ENCODE measurements at places on chromosomes 16 and 17.

- DNase-seq = no peak
Measured at GRCh38 chr17:78322858-78323455, 36.9 kb downstream of the SOCS3 start.

DNA sequence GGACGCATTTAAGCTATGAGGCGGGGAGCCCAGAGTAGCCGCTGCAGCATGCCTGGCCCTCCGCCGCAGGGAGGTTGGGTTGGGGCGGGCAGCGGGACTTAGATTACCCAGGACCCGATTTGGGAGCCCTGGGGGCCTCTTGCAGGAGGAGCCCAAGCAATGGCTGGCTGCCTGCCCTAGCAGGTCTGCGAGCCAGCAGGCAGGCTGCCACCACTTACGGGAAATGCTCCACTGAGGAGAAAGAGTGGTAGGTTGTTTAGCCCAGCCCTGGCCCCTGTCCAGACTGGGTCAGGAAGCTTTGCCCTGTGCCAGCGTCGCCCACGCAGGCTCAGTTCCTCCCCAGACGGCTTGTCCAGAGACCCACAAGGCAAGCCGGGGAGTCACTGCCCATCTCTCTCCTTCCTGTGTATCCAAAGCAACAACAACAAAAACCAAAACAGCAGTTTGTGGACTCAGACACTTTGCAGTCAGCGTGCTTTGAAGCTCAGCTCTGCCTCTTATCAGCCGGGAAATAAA lies 10.3 kb upstream of the TVP23A start:
- DNase-seq = peak; percentile 78

- no peak for DNase-seq
Measured at GRCh38 chr16:89045181-89045815, 48.4 kb upstream of the ACSF3 start.

- no peak for DNase-seq
Measured at GRCh38 chr16:14239791-14240190, 168.7 kb downstream of the MRTFB start.

- DNase-seq = no peak
Measured at GRCh38 chr17:77237232-77238008, 96.7 kb downstream of the SEC14L1 start.

Data from kidney tubule cell (primary cell).